ENCODE measurements at places on chromosomes 12 and 14.

GRCh38 chr12:45674181-45674977 is 55.1 kb upstream of the ARID2 start:
- DNase-seq: no peak

DNA sequence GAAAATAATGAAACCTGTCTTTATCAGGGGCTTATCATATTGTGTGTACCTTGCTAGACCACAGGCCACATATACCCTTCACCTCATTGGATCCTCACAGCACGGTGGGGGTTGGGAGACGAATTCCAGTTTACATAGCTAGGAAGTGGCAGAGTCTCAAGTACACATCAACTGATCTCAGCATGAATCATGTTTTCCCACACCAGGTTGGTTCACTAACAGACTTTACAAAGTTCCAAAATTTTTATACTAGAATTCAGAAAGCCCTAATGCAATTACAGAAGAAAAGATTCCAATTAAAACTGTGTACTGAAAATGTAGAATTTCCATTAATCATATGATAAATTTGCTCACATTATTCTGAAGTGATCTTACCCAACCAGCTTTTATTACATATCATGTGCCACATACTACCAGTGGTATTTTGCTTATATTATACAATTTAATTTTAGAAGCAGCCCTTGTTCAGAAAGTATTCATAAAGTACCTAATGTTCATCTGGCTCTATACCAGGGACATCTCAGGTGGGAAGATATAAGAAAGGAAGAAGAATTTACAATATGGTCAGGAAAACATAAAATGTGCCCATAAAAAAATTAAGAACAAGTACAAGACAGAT is 196.2 kb downstream of the ITPR2 start:
- DNase-seq: no peak

DNA sequence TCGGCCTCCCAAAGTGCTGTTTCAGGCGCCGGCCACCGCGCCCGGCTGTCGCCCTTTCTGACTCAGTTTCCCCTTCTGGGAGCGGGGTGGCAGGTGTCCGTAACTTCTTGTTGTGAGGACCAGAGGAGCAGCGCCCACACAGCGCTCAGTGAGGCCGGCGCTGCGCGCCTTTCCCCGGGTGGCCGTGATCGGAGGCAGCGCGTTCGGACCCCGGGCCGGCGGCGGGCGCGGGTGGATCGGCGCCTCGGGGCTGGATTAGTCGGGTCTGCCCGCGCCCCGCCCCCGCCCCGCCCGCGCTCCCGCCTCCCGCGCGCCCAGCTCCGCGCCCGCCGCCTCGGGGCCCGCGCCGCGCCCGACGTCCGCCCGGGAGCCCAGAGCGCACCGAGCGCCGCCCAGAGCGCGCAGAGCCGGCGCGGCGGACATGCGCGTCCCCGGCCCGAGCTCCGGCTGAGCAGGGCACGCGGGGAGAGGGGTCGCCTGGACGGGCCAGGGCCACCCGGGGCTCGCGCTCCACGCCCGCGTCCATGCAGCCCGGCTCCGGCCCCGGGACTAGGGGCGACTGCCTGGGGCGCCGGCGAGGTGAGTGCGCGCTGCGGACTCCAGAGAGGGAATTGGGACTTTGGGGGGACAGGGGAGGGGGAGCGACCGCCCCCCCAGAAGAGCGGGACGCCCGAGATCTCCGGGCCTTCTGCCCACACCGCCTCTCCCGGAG is 50.6 kb downstream of the LRCOL1 start:
- no peak for DNase-seq

DNA sequence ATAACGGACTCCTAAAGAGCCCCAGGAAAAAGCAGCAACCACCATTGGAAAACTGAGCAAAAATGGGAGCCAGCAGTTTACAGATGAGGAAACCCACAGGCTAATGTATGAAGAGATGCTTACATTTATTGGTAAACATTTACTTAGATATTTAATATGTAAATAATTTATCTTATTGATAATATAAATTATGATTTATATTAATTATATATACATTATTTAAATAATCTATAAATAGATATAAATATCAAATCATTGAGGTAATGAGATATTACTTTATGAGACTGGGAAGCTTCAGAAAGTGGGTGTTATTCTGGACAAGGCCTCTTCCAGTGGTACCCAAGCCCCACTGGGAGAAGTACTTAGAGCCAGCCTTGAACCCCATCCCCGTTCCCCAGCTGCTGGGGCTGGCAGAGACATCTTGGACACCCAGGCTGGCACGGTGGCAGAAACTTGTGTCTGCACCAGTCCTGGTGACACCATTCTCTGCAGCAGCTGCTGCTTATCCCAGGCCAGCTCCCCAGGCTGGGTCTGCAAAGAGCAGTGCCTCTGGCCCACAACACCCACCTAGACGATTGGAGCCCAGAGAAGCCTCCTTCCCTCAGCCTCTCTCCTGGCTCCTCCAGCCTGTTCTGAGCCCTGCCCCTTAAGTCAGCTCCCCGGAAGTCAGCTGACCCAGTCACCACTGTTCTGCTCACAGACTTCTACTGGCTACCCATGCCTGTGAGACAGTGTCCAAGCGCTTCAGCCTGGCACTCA is 25.9 kb downstream of the ISCA2 start:
- DNase-seq: no peak

DNA sequence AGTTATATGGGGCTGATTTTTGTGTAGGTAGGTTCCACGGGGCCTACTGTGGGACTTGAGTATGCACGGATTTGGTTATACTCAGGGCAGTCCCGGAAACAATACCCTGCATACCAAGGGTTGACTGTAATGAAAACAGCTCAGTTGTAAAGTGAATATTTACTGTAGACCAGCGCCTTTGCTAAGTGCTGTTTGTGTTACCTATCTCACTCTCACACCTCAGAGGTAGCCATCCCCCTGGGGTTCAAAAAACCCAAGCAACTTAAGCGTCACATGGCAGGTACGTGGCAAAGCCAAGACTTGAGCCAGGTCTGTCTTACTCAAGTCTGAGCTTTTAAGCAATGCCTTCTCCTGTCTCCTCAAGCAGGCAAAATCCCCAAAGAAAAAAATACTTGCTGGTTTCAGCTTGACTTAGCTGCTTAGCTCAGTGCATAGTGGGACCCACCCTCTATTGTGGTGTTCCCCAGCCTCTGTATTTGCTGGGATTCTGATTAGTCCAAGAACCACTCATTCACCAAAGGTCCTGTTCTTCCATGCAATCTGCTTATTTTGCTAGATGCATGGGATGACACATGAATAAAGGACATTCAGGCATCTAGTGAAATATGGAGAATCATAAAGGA is 34.2 kb upstream of the STRN3 start:
- peak; percentile 32 for DNase-seq

DNA sequence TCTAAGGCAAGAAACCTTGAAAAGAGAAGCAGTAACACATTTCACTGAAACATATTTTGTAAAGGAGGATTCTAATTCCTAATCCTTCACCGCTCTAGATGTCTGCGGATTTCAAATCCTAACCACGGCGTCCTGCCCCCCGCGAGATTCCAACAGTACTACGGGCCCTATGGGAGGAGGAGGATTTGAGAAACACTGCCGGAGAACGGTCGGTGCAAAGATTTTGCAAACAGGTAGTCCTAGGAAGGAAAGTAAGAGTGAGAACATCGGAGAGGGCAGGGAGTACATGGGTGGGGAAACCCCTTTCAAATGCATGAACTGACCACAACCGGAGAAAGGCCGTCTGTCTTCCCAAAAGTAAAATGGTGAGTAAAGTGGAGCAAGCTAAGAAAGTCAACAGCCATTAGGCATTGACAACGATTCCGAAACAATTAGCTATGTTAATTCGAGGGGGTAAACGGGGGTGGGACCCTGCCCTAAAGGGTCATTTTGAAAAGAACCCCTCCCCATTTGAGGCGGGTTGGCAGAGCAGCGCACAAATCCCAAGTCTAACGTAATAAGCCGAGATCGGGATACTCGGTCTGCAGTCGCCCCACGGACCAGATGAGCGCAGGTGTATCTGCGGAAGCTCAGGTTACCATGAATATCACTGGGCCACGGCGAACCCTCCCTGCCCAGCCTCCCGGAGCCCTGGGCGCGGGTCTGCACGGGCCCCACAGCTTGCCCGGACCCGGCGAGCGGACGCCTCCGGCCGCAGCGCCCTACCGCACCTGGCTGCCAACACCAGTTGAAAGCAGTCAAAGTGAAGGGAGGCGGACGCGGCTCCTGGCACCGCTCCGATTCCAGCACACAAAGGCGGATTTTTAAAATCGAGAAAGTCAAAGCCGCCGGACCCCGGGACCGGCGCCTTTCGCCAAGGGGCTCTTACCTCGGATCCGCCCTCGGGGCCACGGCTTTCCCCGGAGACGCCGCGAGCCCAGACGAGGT is 662 bp downstream of the EPS8 start:
- DNase-seq: no peak

- no peak for DNase-seq
Measured at GRCh38 chr14:57380935-57381334, 9.5 kb upstream of the NAA30 start.

DNA sequence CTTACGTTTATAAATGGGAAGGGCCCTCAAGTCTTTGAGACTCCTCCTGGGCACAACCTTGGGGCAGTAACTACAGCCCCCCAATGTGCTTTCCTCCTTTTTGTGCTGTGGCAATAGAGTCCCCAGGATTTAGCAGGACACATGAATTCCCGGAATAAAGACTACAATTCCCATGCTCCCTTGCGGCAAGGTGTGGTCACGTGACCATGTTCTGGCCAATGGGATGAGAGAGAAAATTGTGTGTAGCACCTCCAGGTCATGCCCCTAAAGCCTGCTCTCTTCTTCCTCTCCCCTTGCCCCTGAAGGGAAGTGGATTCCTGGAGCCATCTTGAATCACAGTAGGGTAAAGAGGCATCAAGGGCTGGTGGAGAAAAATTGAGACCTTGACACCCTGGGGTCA is 295.1 kb upstream of the SFSWAP start:
- DNase-seq: peak; percentile 19

DNA sequence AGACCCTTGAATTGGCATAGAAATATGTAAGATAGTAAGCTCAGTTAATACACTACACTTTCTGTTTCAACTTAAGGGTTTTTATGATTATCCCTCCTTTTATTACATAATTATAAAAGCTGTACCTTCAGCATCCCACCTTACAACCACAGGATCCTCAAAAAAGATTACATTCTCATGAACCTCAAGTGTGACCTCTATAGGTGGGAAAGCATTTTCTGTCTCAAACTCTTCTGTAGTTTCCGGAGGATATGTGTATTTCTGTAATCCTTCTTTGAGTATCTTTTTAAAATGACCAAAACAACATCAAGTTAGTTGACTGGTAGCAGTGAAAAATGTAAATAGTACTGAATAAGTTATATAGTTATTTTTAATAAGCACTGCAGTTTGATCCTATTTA is 75.9 kb downstream of the DNAI7 start:
- no peak for DNase-seq

GRCh38 chr12:14776236-14776961 is 26.9 kb downstream of the WBP11 start:
- peak; percentile 24 for DNase-seq

DNA sequence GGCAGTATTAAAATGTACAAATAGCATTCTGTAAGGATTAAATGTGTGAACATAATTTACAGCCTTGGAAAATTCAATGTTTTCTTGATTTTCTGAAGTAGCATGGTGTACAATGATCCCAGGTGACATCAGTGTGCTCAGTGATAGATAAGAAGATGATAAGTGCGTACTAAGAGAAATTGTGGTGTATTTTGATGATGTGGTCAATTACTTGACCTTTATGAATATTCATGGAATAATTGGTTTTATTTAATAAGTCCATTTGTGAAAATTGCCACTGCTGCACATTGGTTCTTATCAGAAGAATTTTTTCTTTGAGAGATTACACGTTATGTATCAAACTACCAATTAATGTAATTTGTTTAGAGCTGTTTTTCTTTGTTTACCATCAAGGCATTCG is 128.8 kb downstream of the FOXG1 start:
- DNase-seq: no peak

DNA sequence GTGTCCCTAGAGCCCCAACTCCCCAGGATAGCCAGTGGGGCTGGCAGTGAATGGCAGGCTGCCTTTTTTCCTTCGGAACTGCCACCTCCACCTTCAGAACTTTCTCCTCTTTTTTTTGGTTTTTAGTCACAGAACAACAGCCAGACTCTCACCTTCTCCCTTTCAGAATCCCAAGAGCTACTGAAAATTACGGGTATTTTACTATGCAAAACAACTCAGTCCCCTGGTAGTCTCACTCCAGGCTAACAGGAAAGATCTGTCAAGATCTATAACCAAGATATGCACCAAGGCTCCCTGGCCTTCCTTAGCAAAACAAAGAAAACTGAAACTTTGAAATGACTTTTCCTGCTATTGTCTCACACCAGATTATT is 12.5 kb downstream of the PLEKHG6 start:
- no peak for DNase-seq

DNA sequence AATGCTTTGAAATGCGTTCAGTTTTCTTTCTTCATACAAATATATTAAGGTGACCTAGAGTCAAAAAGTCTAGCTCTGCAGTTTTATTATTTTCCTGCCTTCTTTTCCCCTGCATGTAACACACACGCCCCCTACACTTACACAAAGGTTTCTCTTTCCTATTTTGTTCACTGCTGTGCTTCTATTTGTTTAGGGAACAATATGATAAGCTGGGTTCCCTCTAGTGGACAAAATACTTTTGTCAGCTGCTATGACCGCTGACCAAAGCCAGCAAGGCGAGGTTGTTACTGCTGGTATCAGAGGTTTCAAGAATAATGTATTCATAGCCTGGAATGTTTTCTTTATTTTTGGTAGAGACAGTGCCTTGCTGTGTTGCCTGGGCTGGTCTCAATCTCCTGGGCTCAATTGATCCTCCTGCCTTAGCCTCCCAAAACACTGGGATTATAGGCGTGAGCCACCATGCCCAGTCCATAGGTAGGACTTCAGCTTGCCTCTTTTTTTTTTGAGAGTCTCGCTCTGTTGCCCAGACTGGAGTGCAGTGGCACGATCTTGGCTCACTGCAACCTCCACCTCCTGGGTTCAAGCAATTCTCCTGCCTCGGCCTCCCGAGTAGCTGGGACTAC is 33.4 kb downstream of the FNTB start:
- DNase-seq: peak; percentile 25

- no peak for DNase-seq
Measured at GRCh38 chr12:109127533-109128242, 11.3 kb downstream of the ACACB start.

GRCh38 chr12:54412786-54413185 is 6.3 kb downstream of the ITGA5 start:
- DNase-seq: no peak

- DNase-seq: no peak
Measured at GRCh38 chr12:130134563-130134915, 27.7 kb upstream of the FZD10 start.

- DNase-seq: no peak
Measured at GRCh38 chr14:54749727-54750126, 152.9 kb downstream of the GCH1 start.

GRCh38 chr12:127677537-127678131 is 589.3 kb upstream of the TMEM132C start:
- no peak for DNase-seq

GRCh38 chr12:64706306-64706705 is 52.9 kb downstream of the GNS start:
- no peak for DNase-seq

GRCh38 chr14:34087571-34087970 is 136.7 kb upstream of the EGLN3 start:
- no peak for DNase-seq

GRCh38 chr14:56349960-56350359 is 229.6 kb upstream of the TMEM260 start:
- DNase-seq: no peak
